Left cardiac atrium (tissue), 4 donors: ENCODE measurements at places on chromosomes 5 and 9.

GRCh38 chr9:86772635-86772993 is 174.7 kb downstream of the GAS1 start:
- no peak for DNase-seq

- DNase-seq, result no peak
Measured at GRCh38 chr5:137441476-137441875, 57.6 kb downstream of the SPOCK1 start.

- no peak for DNase-seq
Measured at GRCh38 chr9:77488439-77489126, 159.5 kb downstream of the GNA14 start.

GRCh38 chr5:41656597-41656996 is 146.2 kb upstream of the PLCXD3 start:
- no peak for DNase-seq

DNA sequence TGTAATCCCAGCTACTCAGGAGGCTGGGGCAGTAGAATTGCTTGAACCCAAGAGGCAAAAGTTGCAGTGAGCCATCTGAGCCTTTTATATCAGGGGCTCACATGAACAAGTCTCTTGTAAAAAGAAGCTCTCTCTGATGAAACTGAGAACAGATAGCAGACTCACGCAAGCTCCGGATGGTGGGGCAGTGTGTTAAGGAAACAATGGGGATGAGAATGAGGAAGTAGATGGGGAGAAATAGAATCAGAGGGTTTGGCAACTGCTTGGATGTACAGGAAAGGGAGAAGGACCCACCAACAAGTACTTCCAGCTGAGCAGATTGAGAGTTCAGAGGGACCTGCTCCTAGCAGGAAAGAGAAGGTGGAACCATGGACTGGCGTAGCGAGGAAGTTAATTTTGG is 18.6 kb downstream of the TMEM252 start:
- no peak for DNase-seq

- DNase-seq, result no peak
Measured at GRCh38 chr5:19988457-19988856, 457 bp upstream of the CDH18 start.

DNA sequence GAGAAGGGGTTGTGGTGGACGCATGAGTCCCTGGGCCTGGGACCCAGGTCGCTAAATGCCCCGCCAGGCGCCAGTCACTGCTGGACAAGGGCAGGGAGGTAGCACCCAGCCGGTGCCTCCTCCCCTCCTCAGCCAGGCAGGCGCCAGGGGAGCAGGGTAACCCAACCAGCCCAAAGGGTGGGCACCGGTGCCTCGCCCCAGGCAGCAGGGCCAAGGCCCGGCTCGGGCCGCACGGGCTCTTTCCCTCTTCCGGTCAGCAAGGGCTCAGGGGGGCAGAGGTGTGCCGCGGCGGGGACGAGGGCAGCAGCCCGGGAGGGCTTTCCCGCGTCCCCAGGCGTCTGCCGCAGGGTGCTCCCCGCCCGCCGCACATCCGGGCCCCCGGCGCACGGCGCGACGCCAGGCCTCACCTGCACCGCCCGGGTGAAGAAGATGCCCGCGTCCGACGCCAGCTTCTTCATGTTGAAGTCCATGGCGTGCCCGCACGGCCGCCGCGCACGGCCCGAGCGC is 393 bp downstream of the SH3GLB2 start:
- no peak for DNase-seq

GRCh38 chr5:148206620-148207019 is 3.8 kb downstream of the SPINK6 start:
- DNase-seq, result no peak

GRCh38 chr9:108259917-108260675 is 595.7 kb downstream of the ACTL7B start:
- no peak for DNase-seq

GRCh38 chr5:95907067-95907705 is 54.5 kb downstream of the ELL2 start:
- DNase-seq, result no peak

DNA sequence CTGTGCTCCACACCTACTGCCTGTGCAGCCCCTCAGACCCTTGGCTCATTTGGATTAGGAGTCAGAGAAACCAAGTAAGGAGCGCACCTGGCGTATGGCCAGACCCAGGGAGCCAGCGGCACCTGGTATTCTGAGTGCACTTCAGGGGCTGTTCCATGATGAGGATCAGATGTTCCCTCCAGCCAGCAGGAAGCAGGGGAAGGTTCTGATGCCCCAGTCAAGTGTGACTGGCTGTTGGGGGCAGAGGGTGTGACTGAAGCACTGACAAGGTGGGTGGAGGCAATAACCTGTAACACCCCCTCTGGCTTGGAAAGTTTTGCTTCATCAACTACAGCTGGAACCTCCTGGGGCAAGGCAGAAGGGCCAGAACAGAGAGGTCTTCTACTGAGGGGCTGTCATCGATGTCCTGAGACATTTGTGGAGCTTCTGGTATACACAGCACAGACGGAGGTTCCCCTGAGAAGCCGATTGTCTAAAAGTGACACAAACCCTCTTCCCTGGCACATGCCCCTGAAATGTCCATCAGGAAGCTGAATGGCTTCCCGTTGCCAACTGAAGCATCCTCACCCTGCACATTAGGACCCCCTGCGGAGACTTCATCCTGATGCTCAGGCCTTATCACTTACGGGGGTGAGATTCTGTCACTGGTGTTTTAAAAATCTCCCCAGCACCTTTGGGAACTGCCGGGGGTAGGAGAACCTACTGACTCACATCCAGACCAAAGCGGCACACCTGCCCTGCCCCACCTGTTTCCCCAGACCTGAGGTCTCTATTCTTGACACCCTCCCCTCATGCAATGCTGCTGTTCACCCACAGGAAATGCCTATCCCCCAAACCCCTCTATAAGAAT is 21.1 kb downstream of the TRAF1 start:
- DNase-seq, result no peak

- DNase-seq, result no peak
Measured at GRCh38 chr5:1923766-1924165, 41.0 kb upstream of the IRX4 start.

DNA sequence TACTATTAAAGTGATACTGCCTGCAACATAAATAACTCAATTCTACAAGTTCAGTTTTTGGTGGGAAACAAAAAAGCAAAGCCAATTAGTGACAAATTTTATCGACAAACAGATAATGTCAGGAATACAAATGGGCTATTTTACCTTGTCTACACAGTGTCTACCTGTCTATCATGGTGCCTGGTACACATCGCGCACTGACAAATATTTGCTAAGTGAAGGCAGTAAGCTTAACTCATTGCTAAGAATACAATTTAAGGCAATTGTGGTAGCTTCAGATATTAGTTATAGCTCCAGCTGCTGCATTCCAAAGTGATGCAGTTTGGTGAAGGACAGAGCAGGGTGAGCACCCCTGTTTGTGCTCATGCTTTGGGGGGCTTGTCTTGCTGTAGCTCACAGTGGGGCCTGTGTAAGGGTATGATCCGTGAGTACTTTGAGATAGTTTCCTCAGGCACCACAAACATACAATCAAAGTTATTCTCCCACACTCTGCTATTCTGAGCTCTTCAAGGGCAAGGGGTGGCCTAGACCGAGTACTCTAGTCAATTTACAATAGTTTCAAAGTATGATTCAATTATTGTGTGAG is 24.7 kb downstream of the ELL2 start:
- DNase-seq, result no peak
